ENCODE measurements at places on chromosomes 7 and 10.

DNA sequence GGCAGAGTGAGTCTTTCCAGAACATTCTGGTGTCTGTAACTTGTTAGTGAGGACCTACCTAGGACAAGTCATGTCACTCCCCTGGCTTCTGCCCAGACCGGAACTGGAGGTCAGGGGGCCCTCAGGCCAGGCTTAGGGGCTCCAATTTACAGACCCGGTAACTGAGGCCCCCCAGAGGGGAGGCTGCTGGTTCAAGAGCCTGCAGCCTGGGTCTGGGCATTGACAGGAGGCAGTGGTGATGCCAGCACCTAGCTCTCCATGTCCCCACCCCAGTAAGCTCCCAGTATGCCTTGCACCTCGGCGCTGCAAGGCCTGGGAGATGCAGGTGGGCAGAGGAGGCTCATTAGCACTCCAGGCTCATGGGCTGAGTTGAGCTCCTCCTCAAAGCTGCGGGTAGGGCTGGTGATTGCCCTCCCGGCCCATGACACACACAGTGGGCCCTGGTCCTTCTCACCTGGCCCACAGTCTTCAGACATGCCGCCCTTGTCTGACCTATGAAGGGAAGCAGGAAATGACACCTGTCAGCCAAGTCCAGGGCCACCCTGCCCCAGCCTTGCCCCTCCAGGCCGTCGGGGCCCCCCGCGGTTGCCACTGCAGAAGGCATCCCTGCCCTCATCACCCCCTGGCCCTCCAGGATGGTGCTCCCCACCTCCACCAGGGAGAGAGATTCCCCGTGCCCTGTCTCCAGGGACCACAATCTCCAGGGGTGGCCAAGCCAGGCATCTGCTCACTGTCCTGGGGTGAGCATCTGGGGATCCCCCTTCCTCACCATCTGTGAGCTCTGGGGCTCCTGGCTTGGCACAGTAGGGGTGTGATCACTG is 88.3 kb upstream of the TMEM248 start:
- no peak for DNase-seq

GRCh38 chr10:103812004-103812403 is 43.4 kb downstream of the SH3PXD2A start:
- DNase-seq = no peak

DNA sequence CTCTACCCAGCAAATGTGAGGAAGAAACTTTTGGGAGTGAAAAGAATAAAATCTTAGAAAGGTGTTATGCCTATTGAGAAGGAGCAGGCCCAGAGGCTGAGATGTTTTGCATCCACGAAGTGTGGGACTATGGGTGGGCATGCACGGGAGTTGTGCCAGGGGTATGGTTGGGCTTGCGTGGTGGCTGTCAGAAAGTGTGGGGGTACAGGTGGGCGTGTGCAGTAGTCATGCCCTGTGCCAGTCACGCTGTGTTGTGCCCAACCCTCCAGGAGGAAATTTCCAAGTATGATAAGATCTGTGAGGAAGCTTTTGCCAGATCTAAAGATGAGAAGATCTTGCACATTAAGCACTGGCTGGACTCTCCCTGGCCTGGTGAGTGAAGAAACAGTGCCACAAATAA is 52.9 kb upstream of the ZMIZ2 start:
- DNase-seq = no peak

GRCh38 chr10:28545967-28546644 is 13.2 kb downstream of the WAC start:
- no peak for DNase-seq

- DNase-seq = no peak
Measured at GRCh38 chr7:64037095-64037494, 8.1 kb upstream of the ZNF727 start.

GRCh38 chr10:66996996-66997395 is 71.2 kb downstream of the LRRTM3 start:
- no peak for DNase-seq

DNA sequence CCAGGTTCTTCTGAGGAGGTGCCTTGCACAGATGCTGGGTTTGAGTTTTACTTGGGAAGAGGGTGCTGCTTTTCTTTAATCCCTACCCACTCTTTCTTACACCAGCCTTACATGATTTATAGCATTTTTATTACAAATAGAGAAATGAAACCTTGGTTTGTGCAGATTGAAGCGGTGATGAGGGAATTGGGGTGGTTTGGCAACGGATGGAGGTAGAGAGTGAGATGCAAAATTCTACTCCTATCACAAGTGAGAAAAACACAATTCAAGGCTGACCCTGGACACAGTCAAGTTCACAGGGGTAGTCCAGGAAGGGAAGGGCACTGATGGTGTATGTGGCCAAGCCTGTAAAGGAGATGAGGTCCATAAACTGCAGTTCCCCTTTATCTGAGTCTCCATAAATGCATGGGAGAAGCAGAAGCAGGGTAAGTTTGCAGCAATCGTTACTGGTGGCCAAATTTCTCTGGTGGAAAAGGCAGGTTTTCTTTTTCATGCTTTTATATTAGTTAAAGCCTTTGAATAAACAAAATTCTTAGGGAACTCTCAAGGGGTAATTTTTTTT is 214.3 kb downstream of the JAZF1 start:
- DNase-seq = no peak

GRCh38 chr7:2018569-2019460 is 213.9 kb downstream of the MAD1L1 start:
- DNase-seq = no peak

DNA sequence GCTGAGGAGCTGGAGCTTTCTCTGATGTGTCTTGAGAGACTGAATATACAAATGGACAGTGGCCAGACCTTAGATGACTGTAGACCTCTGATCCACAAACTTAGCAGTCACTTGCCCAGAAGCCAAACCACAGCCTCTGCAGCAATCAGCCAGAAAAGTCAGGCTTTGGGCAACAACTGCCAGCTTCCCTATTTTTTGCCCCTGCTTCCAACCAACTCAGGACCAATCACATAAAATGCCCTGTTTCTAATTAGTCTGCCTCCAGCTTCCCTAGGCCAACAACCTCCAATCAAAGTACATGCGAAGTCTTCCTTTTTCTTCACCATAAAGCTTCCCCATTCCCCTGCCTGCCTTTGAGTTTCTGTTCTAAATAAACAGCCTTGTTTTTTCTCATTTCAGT is 37.8 kb upstream of the CACUL1 start:
- no peak for DNase-seq

- no peak for DNase-seq
Measured at GRCh38 chr10:128247576-128247975, 121.4 kb upstream of the MKI67 start.

GRCh38 chr7:37411444-37412034 is 37.1 kb downstream of the ELMO1 start:
- DNase-seq = no peak

- DNase-seq = no peak
Measured at GRCh38 chr7:74025730-74026129, 2.2 kb upstream of the ELN start.

DNA sequence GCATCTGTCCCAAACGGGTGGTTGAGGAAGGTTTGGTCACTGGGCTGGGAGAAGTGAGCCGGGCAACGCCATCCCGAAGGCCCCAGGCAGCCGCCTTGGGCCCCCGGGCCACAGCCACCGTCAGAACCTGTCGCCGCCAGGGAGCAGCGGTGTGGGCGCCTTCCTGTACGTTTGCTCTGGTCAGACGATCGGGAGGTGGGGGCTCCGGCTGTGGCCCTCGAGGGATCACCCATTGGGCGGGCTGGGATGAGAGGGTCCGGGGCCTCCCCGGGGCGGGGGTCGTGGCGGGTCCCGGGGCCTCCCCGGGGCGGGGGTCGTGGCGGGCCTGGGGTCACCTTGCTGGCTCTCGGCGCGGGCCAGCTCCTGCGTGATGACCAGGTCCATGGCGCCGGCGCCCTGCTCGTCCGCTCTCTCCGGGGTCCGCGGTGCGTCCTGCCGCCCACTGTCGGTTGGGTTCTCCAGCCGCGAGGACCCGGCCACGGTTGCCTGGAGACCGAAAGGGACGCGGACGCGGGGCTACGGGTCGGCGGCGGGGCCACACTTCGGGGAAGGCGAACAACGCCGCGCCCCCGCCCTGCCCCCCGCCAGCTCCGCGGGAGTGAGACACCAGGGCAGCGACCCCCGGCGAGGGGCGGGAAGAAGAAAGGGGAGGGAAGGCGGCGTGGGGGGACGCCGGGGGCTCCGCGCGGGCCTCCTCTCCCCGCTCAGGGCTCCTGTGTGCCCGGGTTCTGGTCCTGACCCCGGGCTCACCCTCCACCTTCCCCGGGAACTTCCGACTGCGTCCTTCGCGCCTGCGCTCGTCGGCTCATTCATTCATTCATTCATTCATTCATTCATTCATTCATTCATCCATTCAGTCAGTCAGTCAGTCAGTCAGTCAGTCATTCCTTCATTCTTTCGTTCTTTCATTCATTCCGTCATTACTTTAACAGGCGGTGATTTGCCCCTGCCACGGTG is at the start of gene CFAP46:
CFAP46 (minus strand) TSS at position 470 of the 957 bp plus-strand sequence; CDS start at position 384, 86 bp downstream.
- no peak for DNase-seq

- no peak for DNase-seq
Measured at GRCh38 chr10:110151971-110152370, 55.4 kb upstream of the MXI1 start.

DNA sequence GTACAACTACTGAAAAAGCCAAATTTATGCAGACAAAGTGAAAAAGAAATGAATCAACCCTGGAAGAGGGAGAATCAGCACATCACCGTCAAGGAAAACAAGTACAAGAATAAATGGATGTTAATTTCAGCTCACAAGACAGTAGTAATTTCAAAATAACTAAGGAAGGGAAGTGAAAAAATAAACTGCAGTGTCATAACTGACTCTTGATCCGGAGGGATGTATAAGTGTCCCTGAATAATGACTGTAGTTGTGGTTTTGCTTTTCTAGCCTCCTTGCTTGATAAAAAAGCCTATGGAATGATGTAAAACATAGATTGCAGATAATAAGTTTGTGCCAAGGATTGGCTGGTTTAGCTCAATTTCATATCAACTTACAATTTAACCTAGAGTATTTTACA is 721.1 kb upstream of the C7orf33 start:
- DNase-seq = no peak

- DNase-seq = no peak
Measured at GRCh38 chr7:128427289-128427891, 17.6 kb upstream of the IMPDH1 start.

DNA sequence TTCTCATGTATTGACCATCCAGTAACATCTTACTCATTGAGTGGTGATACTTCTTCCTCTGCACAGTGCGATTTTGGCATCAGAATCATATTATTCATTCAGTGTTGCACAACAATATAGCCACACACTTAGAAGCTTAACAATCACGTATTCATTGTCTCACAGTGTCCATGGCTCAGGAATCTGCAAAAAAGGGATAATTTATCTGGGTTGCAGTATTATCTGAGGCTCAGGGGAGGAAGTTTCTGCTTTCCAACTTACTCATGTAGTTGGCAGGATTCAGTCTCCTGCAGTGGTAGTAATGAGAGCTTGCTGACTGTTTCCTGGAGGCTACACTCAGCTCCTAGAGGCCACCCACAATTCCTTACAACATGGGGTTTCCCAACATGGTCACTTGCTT is 803.6 kb downstream of the SORCS1 start:
- no peak for DNase-seq

DNA sequence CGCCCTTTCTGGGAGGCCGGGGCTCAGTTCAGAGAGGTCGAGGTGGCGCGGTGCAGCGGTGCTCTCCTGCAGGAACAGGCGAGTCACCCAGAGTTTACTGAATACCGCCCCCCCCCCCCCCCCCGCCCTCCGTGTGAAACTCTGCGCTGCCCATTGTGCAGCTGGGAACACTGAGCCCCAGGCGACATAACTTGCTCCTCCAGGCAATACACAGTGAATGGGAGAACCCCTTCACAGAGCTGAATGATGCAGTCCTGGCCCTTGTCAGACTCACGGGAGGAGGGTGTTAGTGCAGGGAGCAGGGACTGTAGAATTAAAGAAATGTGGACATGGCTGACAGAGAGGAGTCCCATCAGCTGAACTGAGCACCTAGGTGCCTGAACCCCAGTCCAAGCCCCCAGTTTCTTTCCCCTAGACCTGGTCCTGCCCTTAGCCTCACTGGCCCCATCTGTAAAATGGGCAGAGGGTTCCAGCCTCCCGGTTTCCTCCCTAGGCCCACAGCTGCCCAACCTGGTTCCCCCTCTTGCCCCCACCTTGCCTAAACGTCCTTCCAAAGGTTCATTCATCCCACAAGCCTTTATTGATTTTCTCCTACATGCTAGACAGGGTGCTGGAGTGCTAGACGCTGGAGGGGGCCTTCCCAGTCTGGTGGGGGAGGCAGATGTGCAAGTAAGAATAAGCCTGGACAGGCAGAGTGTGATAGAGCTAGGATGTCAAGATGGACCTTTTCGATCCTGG is 869 bp upstream of the LOXL4 start:
- no peak for DNase-seq

- DNase-seq = no peak
Measured at GRCh38 chr10:48729941-48730457, 45.3 kb downstream of the WDFY4 start.

GRCh38 chr7:151827620-151828019 is 49.3 kb downstream of the PRKAG2 start:
- no peak for DNase-seq

DNA sequence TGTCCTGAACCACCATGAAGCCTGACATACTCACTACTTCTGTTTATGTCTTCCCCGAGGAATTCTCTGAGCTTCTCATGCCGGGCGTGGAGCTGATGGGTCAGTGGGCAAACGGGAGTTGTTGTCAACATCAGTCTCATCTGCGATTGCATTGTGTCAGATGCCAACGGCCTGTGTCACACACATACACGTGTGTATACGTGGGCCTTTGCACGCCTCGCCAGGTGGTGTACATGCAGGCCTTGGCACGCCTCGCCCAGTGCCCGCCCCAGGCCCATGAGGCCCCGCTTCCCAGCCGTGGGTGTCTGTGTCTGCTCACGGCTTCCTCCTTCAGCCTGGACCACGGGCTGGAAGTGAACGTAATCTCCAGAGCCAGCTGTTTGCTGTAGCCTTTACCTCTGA is 7.5 kb upstream of the CSGALNACT2 start:
- no peak for DNase-seq

DNA sequence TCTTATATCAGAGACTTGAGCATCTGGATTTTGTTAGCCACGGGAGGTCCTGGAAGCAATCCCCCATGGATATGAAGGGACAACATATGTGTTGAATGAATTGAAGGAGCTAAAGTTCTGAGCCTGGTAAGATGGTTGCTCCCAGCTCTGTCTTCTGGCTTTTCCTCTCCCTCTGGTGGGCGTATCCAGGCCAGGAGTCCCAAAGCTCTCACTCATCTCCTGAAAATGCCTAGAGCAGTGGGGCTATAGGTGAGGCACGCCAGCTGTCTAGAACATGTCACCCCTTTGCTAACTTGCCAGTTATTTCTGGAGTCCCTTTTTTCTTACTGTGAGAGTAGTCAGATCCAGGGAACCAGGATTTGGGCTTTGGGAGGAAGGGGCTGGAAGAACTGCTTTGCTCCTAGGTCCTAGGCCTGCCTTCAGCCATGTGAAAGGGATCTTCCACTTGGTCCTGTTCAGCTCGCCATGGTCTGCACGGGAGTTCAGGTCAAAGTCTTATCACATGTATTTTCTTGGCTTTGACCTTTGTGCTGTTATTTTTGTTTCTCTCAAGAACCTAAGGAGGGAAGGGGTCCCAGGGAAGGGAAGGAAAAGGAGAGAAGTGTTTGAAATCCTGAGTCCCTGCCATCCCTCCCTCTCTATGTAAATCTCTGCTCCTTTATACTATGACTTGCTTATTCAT is 73.6 kb downstream of the MINPP1 start:
- no peak for DNase-seq

GRCh38 chr10:88270871-88271713 is 312.0 kb downstream of the RNLS start:
- no peak for DNase-seq

All from stimulated activated CD8-positive, alpha-beta memory T cell treated with anti-CD3 and anti-CD28 coated beads, Interleukin-2, amount 100 ng/mL, for 1 hour (primary cell).